ENCODE measurements at places on chromosomes 7 and 10.
A peak's percentile ranks its signal among the peaks of the same experiment; 100 is the strongest.

DNA sequence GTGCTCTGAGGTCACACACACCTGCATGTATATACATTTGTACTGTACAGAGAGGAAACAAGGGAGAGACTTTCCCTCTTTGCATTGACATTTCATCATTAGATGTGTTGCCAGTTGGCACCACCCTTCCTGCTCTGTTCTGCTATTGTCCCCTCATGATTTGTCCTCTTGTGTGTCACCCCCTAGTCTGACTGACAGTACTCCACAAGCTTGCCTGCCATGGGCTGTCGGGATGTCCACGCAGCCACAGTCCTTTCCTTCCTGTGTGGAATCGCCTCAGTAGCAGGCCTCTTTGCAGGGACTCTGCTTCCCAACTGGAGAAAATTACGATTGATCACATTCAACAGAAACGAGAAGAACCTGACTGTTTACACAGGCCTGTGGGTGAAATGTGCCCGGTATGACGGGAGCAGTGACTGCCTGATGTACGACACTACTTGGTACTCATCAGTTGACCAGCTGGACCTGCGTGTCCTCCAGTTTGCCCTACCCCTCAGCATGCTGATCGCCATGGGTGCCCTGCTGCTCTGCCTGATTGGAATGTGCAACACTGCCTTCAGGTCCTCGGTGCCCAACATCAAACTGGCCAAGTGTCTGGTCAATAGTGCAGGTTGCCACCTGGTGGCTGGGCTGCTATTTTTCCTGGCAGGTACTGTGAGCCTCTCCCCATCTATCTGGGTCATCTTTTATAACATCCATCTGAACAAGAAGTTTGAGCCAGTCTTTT is 9.4 kb downstream of the CLDN12 start:
- DNase-seq = peak; percentile 8

- DNase-seq = no peak
Observed at GRCh38 chr7:5607951-5608656, 173.4 kb downstream of the RNF216 start.

- no peak for DNase-seq
Observed at GRCh38 chr10:29533696-29534285, 101.0 kb downstream of the SVIL start.

DNA sequence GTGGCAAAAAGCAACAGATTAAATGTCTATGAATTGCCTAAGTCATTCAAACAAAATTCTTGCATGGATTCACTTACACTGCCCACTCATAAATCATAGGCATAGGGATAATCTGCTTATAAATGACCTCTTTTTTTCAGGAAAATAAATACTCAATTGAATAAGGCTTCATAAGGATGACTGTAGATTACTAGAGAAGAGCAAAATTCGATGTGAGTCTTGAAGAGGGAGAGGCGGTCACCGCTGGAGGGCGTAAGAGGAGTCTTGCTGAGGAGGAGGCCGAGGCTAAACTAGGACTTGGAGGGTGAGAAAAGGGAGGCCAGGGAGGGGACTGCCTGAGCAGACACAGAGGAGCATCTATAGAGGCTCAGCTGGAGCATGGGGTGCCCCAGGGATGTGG is 135.4 kb upstream of the RSU1 start:
- DNase-seq = no peak

DNA sequence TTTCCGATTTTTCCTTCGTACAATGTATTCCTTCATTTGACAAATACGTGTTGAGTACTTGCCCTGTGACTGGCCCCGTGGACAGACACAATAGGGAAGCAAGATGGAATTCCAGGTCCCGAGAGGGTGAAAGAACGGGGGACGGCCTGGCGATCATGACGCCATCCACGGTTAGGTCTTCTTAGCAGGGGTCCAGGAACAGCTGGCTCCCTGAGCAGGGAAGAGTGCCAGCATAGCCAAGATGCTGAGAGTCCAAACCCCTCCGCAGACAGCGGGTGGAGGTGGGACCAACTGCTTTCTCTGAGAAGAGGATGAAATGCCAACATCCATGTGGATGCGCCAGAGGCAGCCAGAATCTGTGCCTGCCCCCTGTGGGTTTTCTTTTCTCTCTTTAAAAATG is 143.7 kb downstream of the DYNC2I1 start:
- DNase-seq = no peak

DNA sequence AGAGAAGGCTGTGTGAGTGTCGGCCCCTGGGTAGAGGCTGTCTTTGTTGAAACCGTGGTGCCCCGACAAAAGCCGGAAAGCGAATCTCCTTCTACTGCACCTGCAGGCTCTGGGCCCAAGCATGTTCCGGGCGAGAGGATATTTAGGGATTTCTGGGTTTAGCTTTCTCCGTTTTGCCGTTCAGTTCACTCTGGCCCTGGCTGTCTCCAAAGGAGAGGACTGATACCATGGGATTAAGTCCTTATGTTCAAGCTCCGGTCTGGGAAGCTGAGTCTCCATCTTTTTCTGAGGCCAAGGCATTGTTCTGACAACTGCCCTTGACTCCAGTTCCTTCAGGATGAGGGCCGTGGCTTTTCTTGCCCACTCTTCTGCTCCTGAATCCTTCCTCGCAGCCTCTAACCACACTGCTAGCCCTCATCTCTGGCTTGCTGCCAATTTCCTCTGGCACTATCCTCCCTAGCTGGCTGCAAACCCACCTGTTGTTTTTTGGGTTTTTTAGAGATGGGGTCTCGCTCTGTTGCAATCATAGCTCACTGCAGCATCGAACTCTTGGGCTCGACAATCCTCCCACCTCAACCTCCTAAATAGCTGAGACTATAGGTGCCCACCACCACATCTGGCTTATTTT is 206.8 kb downstream of the SKIDA1 start:
- DNase-seq = no peak

Measured in hematopoietic multipotent progenitor cell treated with erythropoietin and hydrocortisone succinate and interleukin-3 and kit ligand, for 17 days (in vitro differentiated cells).